ENCODE measurements at places on chromosomes 16 and 17.

DNA sequence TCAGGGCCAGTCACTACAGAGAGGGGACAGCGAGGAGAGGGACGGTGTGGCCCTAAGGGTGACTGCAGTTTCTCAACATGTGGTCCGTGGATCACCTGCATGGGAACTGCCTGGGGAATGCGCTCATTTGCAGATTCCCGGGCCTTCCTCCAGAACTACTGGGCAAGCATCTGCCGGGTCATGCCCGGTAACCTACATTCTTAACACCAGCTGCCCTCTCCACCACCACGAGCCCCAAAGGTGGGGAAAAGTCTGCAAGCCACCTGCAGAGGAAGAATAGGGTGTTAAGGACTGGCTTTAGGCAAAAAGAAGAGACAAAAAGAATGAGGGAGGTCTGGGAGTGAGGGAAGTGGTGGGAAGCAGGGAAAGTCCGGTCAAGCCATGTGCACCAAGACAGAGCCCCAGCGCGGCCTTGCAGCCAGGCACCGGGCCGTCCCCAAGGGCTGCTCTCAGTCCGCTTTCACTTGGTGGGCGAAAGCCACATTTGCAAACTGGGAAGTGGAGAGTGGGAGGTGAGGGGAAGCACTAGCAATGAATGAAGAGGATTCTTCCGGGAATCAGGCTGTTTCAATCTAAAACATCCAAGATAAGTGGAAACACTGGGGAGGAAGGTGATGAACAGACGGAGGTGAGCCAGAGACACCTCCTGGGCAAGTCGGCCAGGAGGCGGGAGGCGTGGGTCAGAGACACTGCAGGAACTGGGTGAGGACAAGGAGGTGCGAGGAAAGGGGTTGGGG lies 70.3 kb downstream of the N4BP1 start:
- no peak for DNase-seq

- DNase-seq, result no peak
Measured at GRCh38 chr17:12590417-12590816, 75.3 kb upstream of the MYOCD start.

- no peak for DNase-seq
Measured at GRCh38 chr16:54443352-54443751, 156.8 kb upstream of the IRX3 start.

GRCh38 chr16:68866933-68867332 lies 23.6 kb downstream of the TANGO6 start:
- DNase-seq, result no peak

- DNase-seq, result no peak
Measured at GRCh38 chr16:12349936-12350850, 373.7 kb downstream of the SNX29 start.

- no peak for DNase-seq
Measured at GRCh38 chr17:79006046-79006445, 3.5 kb downstream of the CANT1 start.

- DNase-seq, result no peak
Measured at GRCh38 chr17:42386777-42387657, 1.2 kb downstream of the STAT3 start.

GRCh38 chr17:77856551-77857305 lies 101.8 kb upstream of the TNRC6C start:
- DNase-seq, result no peak

DNA sequence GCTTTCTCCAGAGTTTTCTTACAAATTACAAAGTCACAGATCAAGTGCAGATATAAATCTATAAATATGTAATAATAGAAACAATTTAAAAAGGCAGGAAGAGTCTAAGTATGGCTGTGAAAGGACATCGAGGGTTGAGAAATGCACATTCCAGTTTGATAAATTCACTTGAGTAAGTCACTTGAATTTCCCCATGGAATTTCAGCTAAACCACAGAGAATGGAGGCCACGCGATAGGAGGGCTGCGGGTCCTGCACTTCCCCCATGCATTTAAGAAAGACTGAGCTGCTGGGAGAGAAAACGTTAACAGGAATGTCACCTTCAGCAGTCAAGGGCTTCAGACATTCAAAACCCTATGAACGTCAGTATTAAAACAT lies 6.1 kb upstream of the MXRA7 start:
- DNase-seq, result no peak

DNA sequence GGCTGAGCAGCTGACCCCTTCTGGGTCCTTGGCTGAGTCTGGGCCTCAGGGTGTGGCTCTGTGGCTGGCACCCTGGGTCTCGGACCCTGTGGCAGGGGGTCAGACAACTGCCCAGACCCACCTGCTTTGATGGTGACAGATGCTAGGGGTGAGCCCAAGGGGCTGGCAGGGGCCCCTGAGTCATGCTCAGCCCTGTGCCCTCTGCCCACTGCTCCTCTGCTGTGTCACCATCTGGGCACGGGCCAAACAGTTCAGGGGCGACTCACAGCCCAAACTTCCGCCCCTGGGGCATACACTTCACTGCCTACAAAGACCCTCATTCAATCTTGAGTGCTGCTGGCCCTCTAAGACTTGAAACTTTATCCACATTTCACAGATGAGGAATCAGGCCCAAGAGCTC lies 5.7 kb downstream of the ADGRG1 start:
- DNase-seq, result no peak

GRCh38 chr17:7823581-7824001 lies 10.4 kb upstream of the KDM6B start:
- no peak for DNase-seq

DNA sequence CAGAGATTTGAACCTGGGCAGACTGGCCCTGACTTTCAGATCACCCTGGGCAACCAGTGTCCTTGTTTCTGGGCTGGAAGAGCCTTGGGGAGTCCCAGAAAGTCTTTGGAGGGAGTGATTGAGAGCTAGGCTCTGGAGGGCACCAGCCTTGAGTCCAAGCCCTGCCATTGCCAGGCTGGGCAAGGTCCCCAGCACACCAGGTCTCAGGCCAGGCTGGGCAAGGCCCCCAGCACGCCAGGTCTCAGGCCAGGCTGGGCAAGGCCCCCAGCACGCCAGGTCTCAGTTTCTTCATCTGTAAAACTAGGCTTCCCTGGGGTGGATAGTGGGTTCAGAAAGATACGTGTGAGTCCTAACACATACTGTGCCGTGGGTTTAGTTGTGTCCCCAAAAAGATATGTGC lies 135.0 kb downstream of the IRF8 start:
- no peak for DNase-seq

GRCh38 chr17:61371179-61371578 lies 28.5 kb upstream of the TBX2 start:
- DNase-seq, result no peak

DNA sequence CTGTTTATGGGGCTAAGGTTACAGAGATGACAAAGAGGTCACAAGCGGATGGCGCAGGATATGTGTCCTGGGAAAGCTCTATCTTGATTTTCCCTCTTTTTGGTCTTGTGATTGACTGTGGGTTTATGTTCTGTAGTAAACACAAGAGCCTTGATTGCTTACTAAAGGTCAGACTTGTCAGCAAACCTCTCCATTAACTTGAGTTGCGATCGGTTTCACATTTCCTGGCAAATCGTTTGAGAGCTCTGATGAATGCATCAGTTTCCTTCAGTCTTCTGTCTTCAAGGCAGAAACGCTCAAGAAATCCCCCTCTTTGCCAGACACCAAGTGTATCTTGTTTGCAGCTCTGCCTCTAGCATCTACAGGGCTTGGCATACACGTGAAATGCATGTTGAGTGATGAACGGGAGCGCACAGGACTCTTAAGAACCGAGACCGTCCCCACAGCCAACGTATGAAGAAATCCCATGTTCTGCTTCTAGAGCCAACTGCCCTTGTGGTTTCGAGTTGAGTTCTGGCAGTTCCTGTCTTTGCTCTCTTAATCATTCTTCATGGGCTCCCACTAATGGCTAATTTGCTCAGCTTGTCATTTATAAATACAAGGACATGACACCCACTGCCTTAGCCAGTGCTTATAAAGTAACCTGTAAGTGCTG lies 143.3 kb downstream of the PITPNC1 start:
- DNase-seq, result no peak

GRCh38 chr16:63385714-63386432 lies 1349.6 kb upstream of the CDH8 start:
- DNase-seq, result no peak

- DNase-seq, result no peak
Measured at GRCh38 chr17:78973792-78974520, 5.8 kb downstream of the LGALS3BP start.

DNA sequence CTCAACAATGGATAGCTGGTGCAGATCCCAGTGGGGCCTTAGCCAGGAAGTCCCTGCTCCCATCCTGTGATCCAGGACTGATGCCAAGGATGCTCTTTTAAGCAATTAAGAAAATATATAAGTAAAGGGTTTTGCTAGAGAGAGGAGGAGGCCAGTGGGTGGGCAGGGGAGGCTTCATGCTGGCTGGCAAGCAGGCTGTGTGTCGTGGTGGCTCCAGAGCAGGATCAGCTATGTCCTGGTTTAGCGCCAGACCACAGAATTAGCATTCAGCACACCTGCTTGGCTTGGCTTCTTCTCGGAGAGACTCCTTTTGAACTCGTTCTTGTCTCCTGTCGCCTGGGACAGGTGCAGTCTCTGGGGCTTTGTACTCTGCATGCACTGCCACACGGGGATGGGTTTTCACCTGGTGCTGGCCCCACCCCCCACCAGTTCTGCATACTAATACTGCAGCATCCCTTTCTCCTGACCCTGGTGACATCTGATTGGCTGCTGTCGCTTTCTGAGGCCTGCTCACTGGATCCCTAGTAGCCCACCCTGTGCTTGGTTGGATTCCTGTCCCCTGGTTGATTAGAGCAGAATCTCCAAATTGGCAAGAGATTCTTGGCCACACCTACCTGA lies 66.1 kb downstream of the PLD6 start:
- no peak for DNase-seq

DNA sequence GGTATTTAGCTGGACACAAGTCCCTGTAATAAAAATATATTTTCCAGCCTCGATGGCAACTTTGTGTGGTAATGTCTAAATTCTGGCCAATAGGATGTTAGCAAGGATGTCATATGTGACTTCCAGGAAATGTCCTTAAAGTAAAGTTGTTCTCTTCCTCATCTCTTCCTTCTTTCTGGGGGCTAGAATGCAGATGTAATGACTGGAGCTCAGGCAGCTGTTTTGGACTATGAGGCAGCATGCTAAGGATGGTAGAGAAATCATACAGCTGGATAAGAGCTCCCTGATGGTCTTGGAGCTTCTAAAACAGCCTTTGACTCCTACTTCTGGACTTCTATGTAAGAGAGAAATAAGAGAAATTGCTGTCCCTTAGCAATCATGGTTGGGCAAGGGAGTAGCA lies 16.9 kb upstream of the MAPT start:
- no peak for DNase-seq

DNA sequence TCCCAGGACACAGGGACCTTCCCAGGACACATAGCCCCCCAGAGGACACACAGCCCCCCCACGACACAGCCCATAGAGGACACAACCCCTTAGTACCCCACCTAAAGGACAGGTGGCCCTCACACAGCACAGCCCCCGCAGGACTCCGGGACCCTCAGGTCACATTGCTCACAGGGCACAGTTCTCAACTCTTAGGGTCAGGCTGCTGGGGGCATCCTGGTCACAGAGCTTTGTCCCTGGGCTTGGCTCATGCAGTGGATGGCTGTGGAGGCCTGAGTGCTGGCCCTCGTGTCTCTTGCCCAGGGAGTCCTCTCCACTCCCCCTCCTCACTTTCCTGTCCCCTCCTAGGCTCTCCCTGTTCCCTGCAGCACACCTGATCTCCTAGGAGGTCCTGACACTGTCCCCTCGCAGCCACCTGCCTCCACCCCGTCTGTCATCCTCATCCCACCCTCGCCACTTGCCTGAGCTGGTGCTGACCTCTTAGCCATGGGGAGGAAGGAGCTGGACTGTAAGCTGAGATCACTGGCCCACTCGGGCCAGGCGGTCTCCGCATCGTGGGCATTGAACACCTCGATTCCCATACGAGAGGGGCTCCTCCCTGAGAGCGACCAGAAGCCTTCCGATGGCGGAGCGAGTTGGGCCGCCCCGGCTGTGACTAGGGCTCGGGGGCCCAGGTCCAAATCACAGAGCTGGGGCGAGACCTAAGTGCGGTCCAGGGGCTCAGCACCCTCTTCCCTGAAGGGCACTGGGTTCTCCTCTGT lies 1.4 kb upstream of the WDR45B start:
- no peak for DNase-seq

DNA sequence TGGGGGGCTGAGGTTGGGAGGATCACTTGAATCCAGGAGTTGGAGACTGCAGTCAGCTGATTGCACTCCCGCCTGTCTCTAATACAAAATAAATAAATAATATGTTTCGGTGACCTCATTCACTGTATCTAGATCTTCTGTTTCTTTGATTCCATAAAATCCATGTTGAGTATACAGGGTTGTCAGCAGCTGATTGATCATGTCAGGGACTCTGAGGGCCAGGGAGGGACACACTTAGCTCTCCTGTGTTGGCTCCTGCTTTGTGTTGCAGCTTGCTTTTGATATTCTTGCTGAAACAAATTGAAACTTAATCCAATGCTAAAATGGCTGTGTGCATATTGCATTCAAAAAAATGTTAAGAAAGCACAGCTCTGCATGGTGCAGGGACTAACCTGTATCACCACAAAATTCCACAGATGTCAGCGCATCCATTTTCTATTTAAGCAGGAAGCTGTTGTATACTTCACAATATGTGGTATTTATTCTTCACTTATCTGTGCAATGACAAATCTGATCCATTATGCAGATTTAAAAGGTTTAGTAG lies 454.5 kb downstream of the CDH11 start:
- DNase-seq, result no peak

DNA sequence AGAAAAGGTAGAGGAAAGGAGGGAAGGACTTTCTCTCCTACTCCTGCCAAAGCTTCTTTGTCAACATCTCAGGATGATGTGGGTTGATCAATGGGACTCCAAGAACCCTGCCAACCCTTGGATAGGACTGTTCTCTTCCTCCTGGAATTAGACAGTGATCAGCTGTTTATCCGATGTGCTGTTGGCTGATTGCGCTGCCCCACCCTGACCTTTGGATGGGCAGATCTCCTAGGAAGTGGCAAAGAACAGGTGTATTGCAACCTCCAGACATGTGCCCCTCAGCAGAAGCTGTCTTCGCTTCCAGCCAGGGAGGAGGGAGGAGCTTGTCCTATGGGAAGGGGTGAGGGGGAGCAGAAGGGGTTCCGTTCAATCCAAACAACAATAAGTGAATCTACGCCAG lies 30.5 kb downstream of the SLC5A11 start:
- DNase-seq, result no peak

Data from activated CD8-positive, alpha-beta memory T cell treated with anti-CD3 and anti-CD28 coated beads for 1 hour (primary cell).